ENCODE measurements at places on chromosomes 11 and 22. TPM values are rescaled to one million over a fixed set of nuclear protein-coding genes. Genes with fewer than 3 reads are reported as not detected.

NRXN2 gene
- total RNA-seq: 3.0 TPM

DNA sequence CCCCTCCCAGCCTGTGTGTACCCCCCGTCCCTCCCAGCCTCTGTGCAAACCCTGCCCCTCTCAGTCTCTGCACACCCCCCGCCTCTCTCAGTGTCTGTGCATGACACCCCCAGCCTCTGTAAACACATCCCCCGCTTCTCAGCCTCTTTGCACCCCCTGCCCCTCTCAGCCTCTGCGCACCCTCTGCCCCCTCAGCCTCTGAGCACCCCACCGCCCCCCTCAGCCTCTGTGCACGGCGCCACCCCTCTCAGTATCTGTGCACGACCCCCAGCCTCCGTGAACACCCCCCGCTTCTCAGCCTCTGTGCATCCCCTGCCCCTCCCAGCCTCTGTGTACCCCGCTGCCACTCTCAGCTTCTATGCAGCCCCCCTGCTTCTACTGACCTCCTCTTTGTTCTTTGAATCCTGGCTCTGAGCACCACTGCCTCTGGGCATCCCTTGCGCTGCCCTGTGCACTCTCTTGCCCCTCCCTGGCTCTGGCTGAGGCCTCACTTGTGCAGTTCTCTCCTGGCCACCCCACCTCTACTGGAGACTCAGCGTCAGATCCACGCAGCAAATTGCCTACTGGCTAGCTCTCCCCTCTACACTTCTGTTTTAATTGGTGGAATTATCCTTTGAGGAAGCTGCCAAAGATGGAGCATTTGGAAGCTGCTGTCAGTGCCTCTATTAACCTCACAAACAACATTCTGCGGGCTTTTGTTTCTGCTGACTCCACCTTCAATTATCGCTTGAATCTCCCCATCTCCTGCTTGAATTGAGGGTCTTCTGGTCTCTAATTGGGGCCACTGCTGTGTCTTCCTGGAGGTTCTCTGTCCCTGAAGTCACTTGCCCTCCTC is 838.6 kb downstream of the TBC1D22A start:
- no peaks in the 10 kb centered on the region for H3K27me3 ChIP-seq
- no peak overlapping the region for H3K27ac ChIP-seq
- H3K4me1 ChIP-seq: no peaks in the 10 kb centered on the region
- peak; percentile 51 for DNase-seq
- no peaks in the 10 kb centered on the region for H3K36me3 ChIP-seq
- no peak overlapping the region for H3K4me3 ChIP-seq

CWC15 gene
- total RNA-seq: 29.5 TPM

- no peak overlapping the region for H3K27ac ChIP-seq
- DNase-seq: no peak
- peak overlapping the region; percentile 25 for H3K4me3 ChIP-seq
- peaks cover 56% of the 10 kb centered on the region for H3K4me1 ChIP-seq
Measured at GRCh38 chr11:829847-830294, 2.2 kb downstream of the CRACR2B start.

GGT5 gene
- 37.5 TPM for total RNA-seq

SHISAL1 gene
- 7.5 TPM for total RNA-seq

DNA sequence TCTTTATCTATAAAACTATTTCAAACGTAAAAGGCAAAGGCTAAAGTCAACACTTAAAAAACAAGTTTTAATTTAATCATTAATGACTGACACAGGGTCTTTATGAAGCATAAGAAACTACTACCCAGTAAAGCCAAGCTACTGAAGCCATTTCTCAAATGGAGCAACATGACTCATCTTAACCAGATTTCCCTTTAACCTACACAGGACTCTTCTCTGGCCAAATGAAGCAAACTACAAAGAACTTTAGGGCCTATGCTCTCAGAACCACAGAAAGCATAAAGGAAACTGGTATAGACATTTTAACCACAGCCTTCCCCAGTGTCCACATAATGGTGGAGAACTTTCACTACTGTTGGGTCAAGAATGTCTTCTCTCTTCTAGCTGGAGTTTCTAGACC is 34.7 kb downstream of the ALG9 start:
- H3K36me3 ChIP-seq: peaks cover 17% of the 10 kb centered on the region
- DNase-seq: no peak
- peaks cover 14% of the 10 kb centered on the region for H3K4me1 ChIP-seq
- no peak overlapping the region for H3K4me3 ChIP-seq
- H3K27ac ChIP-seq: no peak overlapping the region

DNA sequence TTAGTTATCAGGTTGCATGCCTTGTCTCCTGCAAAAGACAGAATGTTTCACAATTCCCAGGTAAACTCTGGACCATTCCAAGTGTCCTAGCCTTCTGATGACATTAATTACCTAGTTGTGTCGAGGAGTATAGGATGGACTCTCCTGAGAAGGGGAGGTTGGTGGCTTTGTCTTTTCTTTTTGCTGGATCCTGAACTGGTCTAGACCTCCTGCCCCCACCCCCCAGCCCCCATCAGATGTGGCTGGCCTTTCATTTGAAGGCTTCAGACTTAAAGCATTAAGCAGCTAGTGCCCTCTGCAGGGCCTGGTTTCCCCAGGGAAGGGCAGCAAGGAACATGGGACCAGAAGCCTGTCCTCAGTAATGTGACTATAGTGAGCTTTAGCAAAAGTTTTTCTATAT is 9.7 kb downstream of the MCAM start:
- no peak for DNase-seq
- H3K4me1 ChIP-seq: peaks cover 25% of the 10 kb centered on the region
- no peak overlapping the region for H3K4me3 ChIP-seq
- peak overlapping the region; percentile 88 for H3K27ac ChIP-seq

- no peak overlapping the region for H3K27ac ChIP-seq
- no peaks in the 10 kb centered on the region for H3K27me3 ChIP-seq
- DNase-seq: no peak
- peaks cover 3% of the 10 kb centered on the region for H3K36me3 ChIP-seq
Measured at GRCh38 chr22:31526270-31526669, 29.9 kb downstream of the SFI1 start.

MS4A15 gene
- total RNA-seq: not detected

DNA sequence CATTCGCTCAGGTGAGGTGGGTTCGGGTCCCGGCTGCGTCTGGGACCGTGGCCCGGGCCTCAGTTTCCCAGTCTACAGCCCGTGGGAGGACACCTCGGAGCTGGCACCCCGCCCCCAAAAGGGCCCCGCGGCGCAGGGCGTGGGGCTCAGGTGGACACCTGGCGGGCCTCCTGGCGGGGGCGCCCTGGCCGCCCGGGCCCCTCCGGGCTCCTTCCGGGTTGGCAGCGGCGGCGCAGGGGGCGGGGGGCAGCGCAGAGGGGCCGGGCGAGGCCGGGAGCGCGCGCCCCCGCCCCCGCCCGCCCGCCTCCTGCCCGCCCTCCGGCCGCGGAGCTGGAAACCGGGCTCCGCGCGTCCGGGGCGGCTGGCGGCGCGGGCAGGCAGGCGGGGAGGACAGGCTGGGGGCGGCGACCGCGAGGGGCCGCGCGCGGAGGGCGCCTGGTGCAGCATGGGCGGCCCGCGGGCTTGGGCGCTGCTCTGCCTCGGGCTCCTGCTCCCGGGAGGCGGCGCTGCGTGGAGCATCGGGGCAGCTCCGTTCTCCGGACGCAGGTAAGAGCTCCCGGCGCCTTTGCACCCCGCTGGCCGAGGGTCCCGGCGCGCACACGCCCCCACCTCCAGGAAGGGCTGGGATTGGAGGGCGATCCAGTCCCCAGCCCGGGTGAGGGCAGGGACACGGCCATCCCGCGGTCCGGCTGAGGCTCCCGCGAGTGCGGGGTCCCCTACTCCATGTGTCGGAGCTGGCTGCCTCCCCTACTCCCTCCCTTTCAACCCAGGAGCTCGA is at the start of gene EMID1:
EMID1 (plus strand) TSS at position 303 of the 778 bp plus-strand sequence; CDS start at position 446, 143 bp downstream.
- peak within 1 kb of the TSS; percentile 73 for H3K4me3 ChIP-seq
- no peak for DNase-seq
- peaks cover 2% of the 10 kb centered on the region for H3K27me3 ChIP-seq
- no peak within 1 kb of the TSS for H3K27ac ChIP-seq

GRCh38 chr11:128745311-128746136 is 51.7 kb downstream of the FLI1 start:
- no peak overlapping the region for H3K27ac ChIP-seq
- H3K36me3 ChIP-seq: peaks cover 1% of the 10 kb centered on the region
- peaks cover 6% of the 10 kb centered on the region for H3K4me1 ChIP-seq
- H3K4me3 ChIP-seq: no peak overlapping the region
- no peak for DNase-seq

GRCh38 chr22:36267058-36267457 is 14.1 kb downstream of the APOL1 start:
- no peak overlapping the region for H3K27ac ChIP-seq
- no peaks in the 10 kb centered on the region for H3K27me3 ChIP-seq
- peaks cover 11% of the 10 kb centered on the region for H3K36me3 ChIP-seq
- H3K4me3 ChIP-seq: no peak overlapping the region
- peaks cover 14% of the 10 kb centered on the region for H3K4me1 ChIP-seq
- DNase-seq: peak; percentile 35

GRCh38 chr22:42902875-42903510 is 45.9 kb upstream of the ARFGAP3 start:
- H3K4me3 ChIP-seq: no peak overlapping the region
- no peaks in the 10 kb centered on the region for H3K27me3 ChIP-seq
- H3K36me3 ChIP-seq: peaks cover 11% of the 10 kb centered on the region
- H3K27ac ChIP-seq: no peak overlapping the region

- no peaks in the 10 kb centered on the region for H3K27me3 ChIP-seq
- peak overlapping the region; percentile 76 for H3K27ac ChIP-seq
- peaks cover 4% of the 10 kb centered on the region for H3K36me3 ChIP-seq
- H3K4me1 ChIP-seq: peaks cover 68% of the 10 kb centered on the region
- DNase-seq: no peak
- peak overlapping the region; percentile 53 for H3K4me3 ChIP-seq
Measured at GRCh38 chr11:102114032-102114431, 3.8 kb downstream of the YAP1 start.

CHEK1 gene
- total RNA-seq: 28.4 TPM

DNA sequence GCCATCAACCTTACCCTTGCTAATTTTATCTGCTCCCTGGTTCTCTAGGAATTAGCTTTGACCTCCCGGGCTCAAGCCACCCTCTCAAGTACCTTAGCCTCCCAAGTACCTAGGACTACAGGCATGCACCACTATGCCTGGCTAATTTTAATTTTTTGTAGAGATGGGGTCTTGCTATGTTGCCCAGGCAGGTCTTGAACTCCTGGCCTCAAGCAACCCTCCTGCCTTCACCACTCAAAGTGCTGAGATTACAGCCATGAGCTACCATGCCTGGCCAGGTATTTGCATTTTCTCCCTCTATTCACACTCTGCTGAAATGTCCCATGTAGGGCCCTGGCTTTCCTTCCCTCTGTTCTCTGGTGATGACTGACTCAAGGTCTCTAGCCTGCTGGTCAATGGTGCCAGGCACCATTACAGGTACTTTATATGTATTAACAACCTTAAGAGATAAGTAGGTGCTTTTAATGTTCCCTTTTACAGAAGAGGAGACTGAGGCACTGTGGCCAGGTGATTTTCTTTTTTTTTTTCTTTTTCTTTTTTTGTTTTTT is 8.5 kb upstream of the WDR74 start:
- H3K4me3 ChIP-seq: no peak overlapping the region
- H3K27ac ChIP-seq: no peak overlapping the region
- DNase-seq: no peak
- peaks cover 10% of the 10 kb centered on the region for H3K4me1 ChIP-seq

GRCh38 chr11:93630037-93630436 is 31.4 kb upstream of the CEP295 start:
- no peak for DNase-seq
- H3K27me3 ChIP-seq: peaks cover 25% of the 10 kb centered on the region
- H3K4me1 ChIP-seq: peaks cover 9% of the 10 kb centered on the region

DNA sequence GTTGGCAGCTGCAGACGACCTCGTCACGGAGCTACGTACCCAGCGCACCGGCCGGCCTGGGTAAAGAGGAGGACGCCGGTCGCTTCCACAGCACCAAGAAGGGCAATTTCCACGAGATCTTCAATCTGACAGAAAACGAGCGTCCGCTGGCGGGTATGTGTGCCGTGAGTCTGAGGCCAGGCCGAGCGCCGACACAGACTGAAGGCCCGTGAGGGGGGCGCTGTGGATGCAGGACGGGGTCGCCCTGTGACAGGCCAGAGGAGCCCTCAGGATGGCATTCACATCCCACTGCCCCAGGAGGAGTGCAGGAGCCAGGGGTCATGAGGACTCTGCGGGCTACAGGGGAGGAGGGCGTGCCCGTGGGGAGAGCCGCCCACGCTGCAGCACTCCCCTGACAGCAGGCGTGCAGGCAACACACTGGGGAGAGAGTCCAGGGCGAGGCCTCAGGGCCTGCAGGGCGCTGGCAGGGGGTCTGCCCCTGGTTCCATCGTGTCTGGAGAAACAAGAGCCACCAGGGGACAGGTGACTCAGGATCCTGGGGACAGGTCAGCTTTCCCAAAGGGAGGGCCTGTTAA is 53.6 kb downstream of the GRAMD4 start:
- no peak overlapping the region for H3K4me3 ChIP-seq
- peaks cover 6% of the 10 kb centered on the region for H3K36me3 ChIP-seq

NNMT gene
- 370 TPM for total RNA-seq

GRCh38 chr11:79100093-79100910 is 340.5 kb downstream of the TENM4 start:
- no peak overlapping the region for H3K4me3 ChIP-seq
- DNase-seq: no peak
- peaks cover 41% of the 10 kb centered on the region for H3K4me1 ChIP-seq

- peaks cover 36% of the 10 kb centered on the region for H3K4me1 ChIP-seq
- H3K27ac ChIP-seq: peak within 1 kb of the TSS; percentile 89
- peaks cover 3% of the 10 kb centered on the region for H3K27me3 ChIP-seq
- DNase-seq: no peak
- no peaks in the 10 kb centered on the region for H3K36me3 ChIP-seq
- H3K4me3 ChIP-seq: peak within 1 kb of the TSS; percentile 94
Measured at GRCh38 chr22:33920197-33920540, at the start of gene LARGE1. TSS of gene LARGE1 (minus strand) at chr22:33920476.

LIF gene
- 21.5 TPM for total RNA-seq

Measured in chondrocyte (in vitro differentiated cells).